ENCODE measurements at places on chromosomes 4 and X.

DNA sequence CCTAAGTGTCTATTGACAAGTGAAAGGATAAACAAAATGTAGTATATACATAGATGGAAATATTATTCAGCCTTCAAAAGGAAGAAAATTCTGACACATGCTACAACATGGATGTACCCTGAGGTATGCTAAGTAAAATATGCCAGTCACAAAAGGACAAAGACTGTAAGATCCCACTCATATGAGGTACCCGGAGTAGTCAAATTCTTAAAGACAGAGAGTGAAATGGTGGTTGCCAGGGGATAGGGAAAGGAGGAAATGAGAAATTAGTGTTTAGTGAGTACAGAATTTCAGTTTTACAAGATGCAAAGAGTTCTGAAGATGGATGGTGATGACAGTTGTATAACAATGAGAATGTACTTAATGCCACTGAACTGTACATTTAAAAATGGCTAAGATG is 102.3 kb upstream of the NAP1L5 start:
- DNase-seq, result no peak

DNA sequence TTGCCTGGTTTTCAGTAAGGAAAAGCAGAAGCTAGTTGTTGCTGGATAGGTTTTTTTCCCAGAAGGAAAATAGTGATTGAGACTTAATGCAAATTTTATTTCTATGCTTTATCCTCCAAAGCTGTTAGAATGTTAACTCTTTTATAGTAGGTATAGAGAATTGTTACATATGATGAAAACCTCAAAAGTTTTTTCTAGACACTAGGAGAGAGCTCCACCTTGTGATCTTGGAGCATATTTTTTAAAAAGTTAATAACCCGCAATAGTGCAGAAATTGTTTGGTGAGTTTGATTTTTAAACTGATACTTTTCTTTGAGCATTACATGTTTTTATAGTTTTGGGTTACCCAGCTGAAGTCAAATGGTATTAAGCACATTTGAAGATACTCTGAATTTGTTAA is 56.5 kb downstream of the STAG2 start:
- DNase-seq, result no peak

GRCh38 chr4:126097155-126097799 is 782.5 kb downstream of the FAT4 start:
- no peak for DNase-seq

DNA sequence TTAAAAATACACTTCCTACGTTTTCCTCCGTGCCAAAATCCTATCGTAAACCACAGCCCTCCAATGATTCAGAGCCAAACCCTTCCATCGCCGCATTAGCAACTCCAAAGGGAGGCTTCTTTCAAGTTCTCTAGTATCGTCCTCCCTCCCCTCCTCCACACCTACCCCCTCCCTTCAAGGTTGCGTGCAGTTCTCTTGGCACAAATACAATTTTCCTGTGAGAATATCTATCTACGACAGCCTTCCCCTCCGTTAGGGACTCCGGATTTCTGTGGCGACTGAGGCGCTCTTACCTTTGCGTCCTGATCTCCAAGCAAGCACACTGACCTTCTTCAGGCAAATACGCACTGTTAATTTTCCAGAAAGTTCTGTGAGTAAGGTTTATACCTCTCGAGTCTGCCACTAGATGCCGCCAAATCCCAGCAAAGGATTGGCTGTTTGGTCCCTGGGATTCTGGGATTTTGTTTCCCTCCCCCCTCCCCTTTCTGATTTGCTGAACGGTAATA is 1.2 kb upstream of the MORF4L2 start:
- DNase-seq, result peak; percentile 52

GRCh38 chr4:25842229-25842845 is 20.5 kb downstream of the SEL1L3 start:
- DNase-seq, result no peak

DNA sequence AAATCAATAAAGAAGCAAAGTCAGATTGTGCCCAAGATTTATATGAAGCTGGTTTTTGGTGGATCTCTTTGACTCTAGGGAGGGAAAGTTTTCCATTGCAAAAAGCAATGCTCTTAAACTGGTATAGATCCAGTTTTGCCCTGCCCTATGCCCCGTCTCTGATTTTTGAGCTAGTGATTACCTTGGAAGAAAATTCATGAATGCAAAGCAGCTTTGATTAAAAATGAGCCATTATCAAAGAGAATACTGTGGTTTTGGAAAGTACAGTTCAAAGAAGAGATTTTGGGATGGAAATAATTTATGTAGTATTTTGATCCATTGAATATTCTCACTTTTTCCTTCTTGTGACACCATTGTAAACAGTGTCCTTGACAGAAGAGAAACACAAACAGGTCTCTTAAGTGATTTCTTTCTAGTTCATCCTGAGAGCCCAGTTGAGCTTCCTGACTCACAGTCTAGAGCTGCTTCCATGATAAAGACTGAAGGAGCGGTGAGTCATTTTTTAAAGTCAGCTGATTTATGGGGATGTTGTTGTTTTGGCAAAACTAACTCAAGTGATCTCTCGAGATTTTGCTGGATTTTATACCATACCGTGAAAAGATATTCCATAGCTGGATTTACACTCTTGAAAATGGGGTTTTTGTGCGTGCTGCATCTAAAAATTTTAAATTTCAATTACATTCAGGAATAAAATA is 76.7 kb downstream of the AFF1 start:
- DNase-seq, result peak; percentile 57

DNA sequence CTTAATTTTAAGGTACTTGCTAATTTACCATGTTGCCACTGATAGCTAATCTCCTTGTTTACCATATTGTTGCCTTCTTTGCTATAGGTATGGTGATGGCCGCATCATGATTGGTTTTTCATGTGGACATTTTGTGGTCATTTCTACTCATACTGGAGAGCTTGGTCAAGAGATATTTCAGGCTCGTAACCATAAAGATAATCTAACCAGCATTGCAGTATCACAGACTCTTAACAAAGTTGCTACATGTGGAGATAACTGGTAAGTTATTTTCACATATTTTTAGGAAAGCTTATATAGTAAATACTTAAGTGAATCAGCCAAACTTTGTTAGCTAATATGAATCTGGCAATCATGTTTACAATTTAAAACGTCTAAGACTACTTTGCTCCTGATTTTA is 23.1 kb downstream of the WDR19 start:
- DNase-seq, result no peak

GRCh38 chr4:7252510-7253340 is 60.4 kb downstream of the SORCS2 start:
- DNase-seq, result no peak

GRCh38 chr4:106496061-106496460 is 127.5 kb upstream of the GIMD1 start:
- DNase-seq, result no peak

GRCh38 chr4:98092833-98093439 is 50.3 kb downstream of the STPG2 start:
- peak; percentile 26 for DNase-seq

GRCh38 chrX:35507701-35508100 is 290.4 kb upstream of the MAGEB16 start:
- no peak for DNase-seq

DNA sequence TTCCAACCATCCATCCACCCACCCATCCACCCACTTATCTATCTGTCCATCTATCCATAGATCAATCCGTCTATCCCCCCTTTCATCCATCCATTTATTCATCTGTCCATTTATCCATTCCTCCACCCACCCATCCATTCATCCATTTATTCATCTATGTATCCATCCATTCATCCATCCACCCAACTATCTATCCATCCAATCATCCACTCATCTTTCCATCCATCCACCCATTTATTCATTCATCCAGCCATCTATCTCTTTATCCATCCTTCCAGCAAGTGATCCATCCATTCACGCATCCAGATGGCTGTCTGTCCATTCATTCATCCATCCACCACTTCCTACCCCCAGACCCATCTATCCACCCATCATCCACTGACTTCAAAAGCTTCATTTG is 84.0 kb upstream of the CD99 start:
- DNase-seq, result no peak

- no peak for DNase-seq
Observed at GRCh38 chrX:129957241-129958082, 25.0 kb upstream of the BCORL1 start.

- no peak for DNase-seq
Observed at GRCh38 chrX:111387470-111388070, 24.4 kb downstream of the DCX start.

DNA sequence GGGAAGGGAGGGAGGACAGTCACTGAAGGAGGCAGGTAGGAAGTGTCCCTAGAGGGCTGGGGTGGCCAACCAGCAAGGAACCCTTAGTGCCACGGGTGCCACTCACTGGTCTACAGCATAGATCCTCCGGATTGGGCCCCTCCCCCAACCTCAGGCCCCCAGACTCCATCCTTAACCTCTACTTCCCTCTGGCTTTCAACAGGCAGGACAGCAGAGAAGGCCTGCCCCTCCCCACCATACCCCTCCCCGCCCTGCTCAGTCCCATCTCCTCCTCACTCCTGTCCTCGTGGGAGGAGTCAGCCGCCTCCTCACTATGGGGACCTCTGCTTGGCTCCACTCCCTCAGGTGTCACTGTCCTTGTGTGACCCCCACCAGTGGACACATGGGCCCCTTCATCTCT is 77.7 kb upstream of the PSAPL1 start:
- no peak for DNase-seq

DNA sequence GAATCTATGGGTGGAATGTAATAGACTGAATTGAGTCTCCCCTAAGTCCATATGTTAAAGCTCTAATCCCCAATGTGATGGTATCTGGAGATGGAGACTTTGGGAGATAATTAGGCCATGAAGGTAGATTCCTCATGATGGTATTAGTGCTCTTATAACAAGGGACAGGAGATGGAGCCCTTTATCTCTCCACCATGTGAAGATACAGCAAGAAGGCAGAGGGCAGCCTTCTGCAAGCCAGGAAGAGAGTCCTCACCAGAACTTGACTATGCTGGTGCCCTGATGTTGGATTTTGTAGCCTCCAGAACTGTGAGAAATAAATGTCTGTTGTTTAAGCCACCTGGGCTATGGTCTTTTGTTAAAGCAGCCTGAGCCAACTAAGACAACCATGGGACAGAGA is 76.4 kb upstream of the F8A3 start:
- no peak for DNase-seq

- no peak for DNase-seq
Observed at GRCh38 chr4:171896426-171896825, 83.2 kb downstream of the GALNTL6 start.

DNA sequence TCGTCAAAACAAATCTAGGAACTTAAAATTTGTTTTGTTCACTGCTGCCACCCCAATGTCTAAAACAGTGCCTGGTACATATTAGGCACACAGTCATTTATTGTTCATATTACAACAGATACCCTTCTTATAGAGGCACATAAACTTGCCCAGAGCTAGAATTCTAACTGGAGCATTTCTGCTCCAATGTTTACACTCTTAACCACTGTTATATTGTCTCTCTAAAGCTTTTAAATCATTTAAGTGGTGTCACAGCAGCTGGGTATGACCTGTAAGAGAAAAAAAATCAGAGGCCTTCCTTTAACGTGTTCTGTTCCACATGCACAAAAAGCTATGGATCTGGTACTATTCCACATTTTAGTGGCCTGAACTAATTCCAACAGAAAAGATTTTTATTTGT is 3.0 kb downstream of the UBE2D3 start:
- no peak for DNase-seq

GRCh38 chrX:50801135-50801534 is 12.9 kb downstream of the SHROOM4 start:
- DNase-seq, result no peak

DNA sequence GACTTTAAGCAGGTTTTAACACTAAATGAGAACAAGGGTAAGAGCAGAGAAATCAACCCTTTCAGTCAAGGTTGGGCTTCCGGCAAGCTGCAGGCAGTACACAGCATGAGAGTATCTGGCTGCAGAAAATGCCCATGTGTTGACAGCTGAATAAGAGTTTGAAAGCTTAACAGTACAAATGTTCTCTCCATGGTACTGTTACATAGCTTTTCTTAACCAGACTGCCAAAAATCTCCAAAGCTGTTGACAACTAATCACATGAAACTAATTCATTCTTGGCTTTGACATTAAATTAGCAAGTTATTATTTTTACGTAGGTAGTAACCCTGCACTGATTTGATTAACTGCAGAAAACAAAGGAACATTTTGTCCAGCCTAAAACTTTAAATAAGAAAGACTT is 153.5 kb downstream of the SLC10A7 start:
- DNase-seq, result peak; percentile 51

DNA sequence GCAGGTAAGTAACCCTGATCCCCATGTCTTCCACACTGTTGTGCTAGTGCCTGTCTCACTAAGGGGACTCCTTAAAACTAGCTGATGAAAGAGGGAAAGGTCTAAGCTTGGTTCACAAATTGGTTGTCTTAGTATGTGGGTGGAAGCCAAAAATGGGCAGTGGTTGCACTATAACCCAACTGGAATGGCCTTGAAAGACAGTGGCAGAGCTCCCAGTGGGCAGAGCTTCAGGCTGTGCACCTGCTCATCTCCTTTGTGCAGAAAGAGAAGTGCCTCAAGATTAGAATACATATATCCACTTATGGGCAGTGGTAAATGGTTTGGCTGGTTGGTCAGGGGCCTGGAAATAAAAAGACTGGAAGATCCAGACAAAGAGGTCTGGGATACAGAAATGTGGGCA is 7.2 kb downstream of the SYN1 start:
- no peak for DNase-seq

DNA sequence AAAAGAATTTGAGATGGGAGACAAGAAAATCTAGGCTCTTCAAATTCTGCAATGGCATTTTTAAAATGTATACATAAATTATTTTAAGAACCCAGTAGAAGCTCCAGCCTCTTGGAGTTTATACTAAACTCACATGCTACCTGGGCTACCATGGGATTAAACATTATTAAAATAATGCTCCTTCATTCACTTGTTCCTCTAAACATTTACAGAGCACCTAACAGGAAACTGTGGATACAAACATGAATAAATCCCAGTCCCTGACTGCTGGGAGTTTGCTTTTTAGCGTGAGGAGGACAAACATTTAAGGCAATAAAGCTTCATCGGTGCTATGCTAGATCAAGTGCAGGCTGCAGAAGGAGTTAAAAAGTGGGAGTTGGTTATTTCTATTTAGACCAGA is 5.4 kb upstream of the SPP1 start:
- no peak for DNase-seq

DNA sequence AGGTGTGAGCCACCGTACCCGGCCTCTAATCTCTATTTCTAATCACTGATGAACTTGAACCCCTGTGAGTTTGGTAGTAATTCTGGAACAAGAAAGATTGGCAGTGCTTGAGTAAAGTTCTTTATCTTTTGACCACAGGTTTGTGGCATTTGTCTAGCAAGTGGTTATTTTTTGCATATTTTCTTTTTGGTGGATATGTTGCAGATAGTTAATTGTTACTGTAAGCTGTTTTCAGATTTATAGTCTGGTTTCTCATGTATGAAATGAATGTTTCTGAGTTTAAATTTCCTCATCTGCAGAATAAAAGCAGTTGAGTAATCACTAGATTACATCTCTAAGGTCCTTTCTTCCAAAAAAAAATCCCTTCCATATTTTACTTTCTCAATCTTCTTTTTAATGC is 105.2 kb downstream of the GASK1B start:
- DNase-seq, result no peak
